ENCODE measurements at places on chromosomes 12 and 14.

DNA sequence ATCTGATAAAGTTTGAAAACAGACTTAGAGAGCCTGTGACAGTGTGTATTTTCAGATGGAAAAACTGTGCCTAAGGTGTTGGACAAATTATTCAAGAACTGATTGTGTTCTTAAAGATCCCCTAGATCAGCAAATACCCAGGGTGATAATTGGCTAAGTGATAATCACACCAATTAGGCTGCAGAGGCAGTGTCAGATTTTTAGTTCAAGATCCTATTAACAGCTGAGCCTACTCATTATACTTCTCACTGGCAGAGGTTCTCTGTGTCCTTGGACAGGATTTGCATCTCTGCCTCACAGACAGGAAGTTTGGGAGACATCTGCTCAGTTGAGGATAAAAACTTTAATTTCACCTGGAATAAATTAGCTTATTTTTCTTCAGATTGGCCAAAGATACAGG is 4.3 kb upstream of the FGD4 start:
- H3K27me3 ChIP-seq, result no peaks in the 10 kb centered on the region
- H3K36me3 ChIP-seq, result no peaks in the 10 kb centered on the region
- no peak for DNase-seq
- H3K4me3 ChIP-seq, result no peak overlapping the region
- no peak overlapping the region for H3K27ac ChIP-seq

- H3K4me3 ChIP-seq, result peak overlapping the region; percentile 1
- no peaks in the 10 kb centered on the region for H3K36me3 ChIP-seq
- no peak for DNase-seq
- H3K4me1 ChIP-seq, result peaks cover 30% of the 10 kb centered on the region
Observed at GRCh38 chr12:118337194-118337838, 35.4 kb downstream of the TAOK3 start.

- DNase-seq, result peak; percentile 28
- H3K36me3 ChIP-seq, result no peaks in the 10 kb centered on the region
- no peak overlapping the region for H3K4me3 ChIP-seq
- H3K4me1 ChIP-seq, result no peaks in the 10 kb centered on the region
- peak overlapping the region; percentile 29 for H3K27ac ChIP-seq
- no peaks in the 10 kb centered on the region for H3K27me3 ChIP-seq
Observed at GRCh38 chr14:34227834-34228649, 234.0 kb downstream of the SPTSSA start.

- peaks cover 14% of the 10 kb centered on the region for H3K4me1 ChIP-seq
- DNase-seq, result peak; percentile 88
- H3K36me3 ChIP-seq, result no peaks in the 10 kb centered on the region
- no peaks in the 10 kb centered on the region for H3K27me3 ChIP-seq
- H3K27ac ChIP-seq, result no peak overlapping the region
- no peak overlapping the region for H3K4me3 ChIP-seq
Observed at GRCh38 chr12:65695113-65695865, 129.0 kb upstream of the HMGA2 start.

DNA sequence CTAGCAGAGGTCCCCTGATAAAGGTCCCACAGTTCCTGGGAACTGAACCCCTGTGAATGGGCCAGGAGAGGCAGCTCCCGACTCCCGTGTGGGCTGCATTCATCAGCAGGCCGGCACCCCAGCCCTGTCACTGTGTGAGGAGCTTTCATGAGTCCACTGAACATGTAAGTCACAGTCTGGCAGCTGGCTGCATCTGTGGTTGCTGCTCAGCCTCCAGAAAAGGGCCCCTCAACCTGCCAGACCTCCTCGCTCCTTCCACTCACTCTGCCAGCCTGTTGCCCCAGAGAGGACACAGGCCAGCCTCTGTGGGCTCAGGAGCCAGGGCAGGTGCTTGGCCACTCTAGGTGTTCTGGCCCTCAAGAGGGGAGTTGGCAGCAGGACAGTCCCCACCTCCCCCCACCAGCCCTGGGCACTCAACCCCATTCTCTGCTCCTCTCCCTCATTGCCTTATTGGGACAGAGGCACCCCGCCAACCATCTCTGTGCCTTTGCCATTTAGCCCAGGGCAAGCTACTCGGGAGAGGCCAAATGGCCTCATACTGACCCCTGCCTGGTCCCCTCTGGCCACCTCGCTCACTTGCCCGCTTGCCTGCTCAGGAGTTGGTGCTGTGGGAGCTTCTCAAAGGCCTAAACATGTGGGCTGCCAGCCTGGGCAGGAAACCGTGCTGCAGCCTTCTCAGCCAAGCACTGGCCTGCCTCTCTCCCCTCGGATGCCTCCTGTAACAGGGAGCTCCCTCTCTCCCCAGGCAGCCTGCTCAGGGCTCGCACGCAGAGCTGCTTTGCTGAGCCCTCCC is 1.9 kb downstream of the RTL1 start:
- H3K27me3 ChIP-seq, result no peaks in the 10 kb centered on the region
- no peaks in the 10 kb centered on the region for H3K4me1 ChIP-seq
- DNase-seq, result no peak
- H3K27ac ChIP-seq, result no peak overlapping the region

DNA sequence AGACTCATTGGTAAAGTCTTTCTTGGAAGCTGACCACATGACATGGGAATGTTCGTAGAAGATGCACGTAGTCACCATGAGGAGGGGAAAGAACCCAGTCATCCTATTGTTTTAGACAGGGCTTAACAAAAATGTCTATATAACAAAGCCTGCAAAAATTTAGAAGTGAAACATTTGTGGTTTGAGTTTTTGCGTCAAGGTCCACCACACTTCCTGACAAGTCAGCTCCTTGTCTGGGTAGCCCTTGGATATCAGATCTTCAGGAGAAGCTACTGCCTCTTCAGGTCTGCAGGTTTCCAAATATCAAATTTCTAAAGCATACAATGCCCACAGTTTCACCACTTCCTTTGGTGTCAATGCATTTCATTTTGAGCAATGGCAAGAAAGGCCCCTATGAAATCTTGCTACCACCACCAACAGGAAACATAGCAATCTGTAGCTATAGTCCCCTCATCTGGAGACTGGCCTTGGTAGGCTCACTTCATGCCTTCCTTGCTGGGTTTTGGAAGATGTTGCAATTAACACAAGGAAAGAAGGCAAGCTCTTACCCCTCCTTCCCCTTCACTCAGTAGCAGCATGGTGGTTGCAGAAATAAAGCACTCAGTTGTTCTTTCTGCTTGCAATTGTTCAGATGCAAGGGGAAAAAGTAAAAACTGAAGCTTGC is 235.2 kb downstream of the PCNX1 start:
- no peak for DNase-seq
- no peak overlapping the region for H3K27ac ChIP-seq
- H3K27me3 ChIP-seq, result no peaks in the 10 kb centered on the region
- H3K4me1 ChIP-seq, result no peaks in the 10 kb centered on the region
- no peaks in the 10 kb centered on the region for H3K36me3 ChIP-seq

DNA sequence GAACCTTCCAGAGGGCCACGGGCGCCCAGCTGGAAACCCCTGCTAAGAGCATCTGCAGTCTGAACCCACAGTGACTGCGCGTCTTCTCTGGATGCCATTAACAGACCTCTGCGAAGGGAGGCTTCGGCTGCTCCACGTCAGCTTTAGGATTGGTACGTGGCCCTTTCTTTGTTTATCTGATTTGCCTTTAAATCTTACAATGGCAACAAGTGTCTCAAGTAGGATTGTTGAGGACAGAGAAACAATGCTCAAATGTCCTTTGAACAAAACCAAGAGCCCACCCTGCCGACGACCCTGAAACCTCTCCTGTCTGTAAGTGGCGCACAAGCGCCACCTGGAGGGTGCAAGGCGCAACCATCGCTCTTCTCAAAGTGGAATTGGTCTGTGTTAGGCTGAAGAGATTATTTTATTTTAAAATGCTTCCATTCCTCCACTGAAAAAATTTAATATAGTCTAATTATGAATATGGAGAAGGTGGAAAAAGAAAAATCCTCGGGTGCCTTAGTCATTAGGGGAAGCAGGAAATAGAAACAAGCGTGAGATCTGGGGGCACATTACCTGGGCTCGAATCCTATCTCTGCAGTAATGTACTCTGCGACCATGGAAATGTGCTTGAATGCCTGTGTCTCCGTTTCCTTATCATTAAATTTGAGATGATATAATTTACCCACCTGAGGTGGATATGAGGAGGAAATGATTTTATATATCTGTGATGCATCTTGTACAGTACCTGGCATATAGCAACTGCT is 82.6 kb upstream of the PTPRB start:
- peaks cover 8% of the 10 kb centered on the region for H3K27me3 ChIP-seq
- no peak overlapping the region for H3K4me3 ChIP-seq
- H3K36me3 ChIP-seq, result no peaks in the 10 kb centered on the region
- H3K4me1 ChIP-seq, result no peaks in the 10 kb centered on the region

- no peaks in the 10 kb centered on the region for H3K4me1 ChIP-seq
- H3K4me3 ChIP-seq, result no peak overlapping the region
- H3K36me3 ChIP-seq, result no peaks in the 10 kb centered on the region
- H3K27me3 ChIP-seq, result no peaks in the 10 kb centered on the region
- H3K27ac ChIP-seq, result no peak overlapping the region
- DNase-seq, result no peak
Observed at GRCh38 chr14:40368314-40368713, 936.1 kb upstream of the FBXO33 start.

GRCh38 chr14:71363946-71364925 is 457.0 kb downstream of the PCNX1 start:
- H3K4me1 ChIP-seq, result peaks cover 3% of the 10 kb centered on the region
- H3K4me3 ChIP-seq, result no peak overlapping the region
- no peaks in the 10 kb centered on the region for H3K36me3 ChIP-seq

DNA sequence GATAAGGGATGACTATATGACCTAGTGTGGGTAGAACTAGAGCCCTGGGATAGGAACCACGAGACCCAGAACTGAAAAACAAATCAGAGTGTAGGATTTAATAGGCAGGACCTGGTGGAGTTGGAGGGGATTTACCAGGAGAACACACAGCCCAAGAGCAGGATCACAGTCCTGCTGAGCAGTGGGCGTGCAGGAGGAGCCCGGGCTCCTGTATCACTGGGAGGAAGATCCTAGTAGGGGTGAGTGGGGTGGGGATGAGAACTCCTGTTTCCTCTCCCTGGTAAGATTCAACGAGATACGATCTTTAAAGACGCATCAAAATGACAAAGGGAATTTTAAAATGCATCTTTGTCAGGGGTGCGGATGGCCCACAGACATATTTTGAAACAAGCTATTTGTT is 220.1 kb downstream of the GALC start:
- no peak overlapping the region for H3K4me3 ChIP-seq
- no peak for DNase-seq
- H3K36me3 ChIP-seq, result no peaks in the 10 kb centered on the region
- no peak overlapping the region for H3K27ac ChIP-seq
- H3K4me1 ChIP-seq, result no peaks in the 10 kb centered on the region

DNA sequence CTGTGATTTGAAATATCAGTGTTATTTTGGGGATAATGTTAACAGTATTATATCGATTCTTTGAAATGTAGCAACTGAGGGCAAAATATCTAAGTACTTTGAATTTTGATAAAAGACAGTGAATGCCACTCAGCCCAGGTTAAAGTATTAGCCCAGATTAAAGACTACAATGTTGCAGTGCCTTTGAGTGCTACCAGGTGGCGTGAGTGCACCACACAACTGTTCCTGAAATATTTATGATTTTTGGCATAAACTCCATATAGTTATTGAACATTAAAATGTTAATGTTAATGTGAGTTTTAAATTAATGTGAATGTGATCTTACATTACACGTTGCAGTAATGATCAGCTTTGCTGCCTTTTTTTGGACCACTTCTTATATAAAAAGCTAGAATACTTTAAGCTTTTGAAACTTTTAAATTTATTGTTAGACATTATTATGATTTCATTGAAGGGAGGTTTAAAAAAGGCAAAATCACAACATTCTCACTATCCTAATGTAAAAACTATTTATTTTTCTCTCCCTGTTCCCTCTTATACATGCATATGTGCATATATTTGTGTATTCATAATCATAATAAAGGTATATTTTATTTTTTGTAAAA is 22.5 kb downstream of the MRPS35 start:
- H3K4me3 ChIP-seq, result no peak overlapping the region
- H3K36me3 ChIP-seq, result peaks cover 18% of the 10 kb centered on the region
- DNase-seq, result no peak
- H3K4me1 ChIP-seq, result no peaks in the 10 kb centered on the region

DNA sequence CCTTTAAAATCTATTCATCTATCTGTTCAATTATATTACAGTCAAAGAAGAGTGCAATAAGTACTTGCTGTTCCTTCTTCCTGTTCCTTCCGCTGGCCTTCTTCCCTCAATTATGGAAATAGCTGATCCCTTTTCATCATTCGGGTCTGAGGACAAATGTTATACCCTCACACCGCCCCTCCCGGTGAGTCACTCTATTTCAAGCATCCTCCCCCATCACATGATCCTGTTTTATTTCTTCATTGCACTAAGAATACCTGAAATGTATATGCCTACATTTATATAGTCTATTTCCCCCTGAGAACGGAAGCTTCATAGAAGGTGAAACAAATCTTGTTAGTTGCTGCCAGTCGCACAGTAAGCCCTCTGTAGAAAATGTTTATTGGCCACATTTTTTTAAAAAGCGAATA is 2.5 kb downstream of the SLC38A1 start:
- H3K36me3 ChIP-seq, result peaks cover 7% of the 10 kb centered on the region
- H3K4me1 ChIP-seq, result peaks cover 56% of the 10 kb centered on the region
- H3K27me3 ChIP-seq, result no peaks in the 10 kb centered on the region
- peak overlapping the region; percentile 97 for H3K4me3 ChIP-seq
- H3K27ac ChIP-seq, result peak overlapping the region; percentile 99
- DNase-seq, result no peak

DNA sequence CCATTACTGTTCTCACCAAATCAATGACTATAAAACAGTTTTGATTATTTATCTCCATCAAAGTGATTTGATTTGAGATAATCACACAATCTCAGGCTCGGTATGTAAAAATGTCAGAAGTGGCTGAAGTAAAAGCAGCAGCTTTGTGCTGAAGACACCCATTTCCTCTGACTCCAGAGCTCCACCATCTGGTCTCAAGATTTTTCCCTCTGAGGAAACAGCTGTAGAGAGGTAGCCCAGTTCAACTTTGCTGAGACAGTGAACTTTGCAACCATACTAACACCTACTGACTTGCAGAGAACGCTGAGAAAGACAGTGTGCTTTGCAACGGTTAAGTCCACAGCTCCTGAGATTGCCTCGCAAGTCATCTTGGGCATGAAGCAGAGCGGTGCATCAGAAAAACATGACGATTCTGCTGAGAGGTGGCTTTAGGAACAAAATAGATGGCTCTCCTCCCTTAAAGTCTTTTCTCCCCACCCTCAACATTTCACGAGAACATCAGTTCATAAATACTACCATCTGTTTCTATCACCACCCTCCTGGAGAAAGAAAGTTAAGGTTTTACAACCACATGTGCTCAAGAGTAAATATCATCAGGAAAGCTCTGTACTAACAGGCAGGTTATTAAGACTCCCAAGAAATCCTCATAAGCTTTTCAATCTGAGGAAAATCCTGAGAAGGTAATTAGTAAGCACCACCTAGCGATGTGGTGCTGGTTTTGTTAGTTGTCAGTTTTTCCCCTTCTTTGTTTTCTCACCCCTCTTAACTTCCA is 34.8 kb downstream of the HIGD1C start:
- H3K27ac ChIP-seq, result no peak overlapping the region
- H3K4me1 ChIP-seq, result no peaks in the 10 kb centered on the region
- no peak overlapping the region for H3K4me3 ChIP-seq
- peaks cover 13% of the 10 kb centered on the region for H3K36me3 ChIP-seq

GRCh38 chr12:111314953-111315539 is 53.8 kb downstream of the PHETA1 start:
- H3K4me3 ChIP-seq, result no peak overlapping the region
- H3K4me1 ChIP-seq, result peaks cover 2% of the 10 kb centered on the region

Measured in Panc1 (cell line).